ENCODE measurements at places on chromosomes 1 and 21.

DNA sequence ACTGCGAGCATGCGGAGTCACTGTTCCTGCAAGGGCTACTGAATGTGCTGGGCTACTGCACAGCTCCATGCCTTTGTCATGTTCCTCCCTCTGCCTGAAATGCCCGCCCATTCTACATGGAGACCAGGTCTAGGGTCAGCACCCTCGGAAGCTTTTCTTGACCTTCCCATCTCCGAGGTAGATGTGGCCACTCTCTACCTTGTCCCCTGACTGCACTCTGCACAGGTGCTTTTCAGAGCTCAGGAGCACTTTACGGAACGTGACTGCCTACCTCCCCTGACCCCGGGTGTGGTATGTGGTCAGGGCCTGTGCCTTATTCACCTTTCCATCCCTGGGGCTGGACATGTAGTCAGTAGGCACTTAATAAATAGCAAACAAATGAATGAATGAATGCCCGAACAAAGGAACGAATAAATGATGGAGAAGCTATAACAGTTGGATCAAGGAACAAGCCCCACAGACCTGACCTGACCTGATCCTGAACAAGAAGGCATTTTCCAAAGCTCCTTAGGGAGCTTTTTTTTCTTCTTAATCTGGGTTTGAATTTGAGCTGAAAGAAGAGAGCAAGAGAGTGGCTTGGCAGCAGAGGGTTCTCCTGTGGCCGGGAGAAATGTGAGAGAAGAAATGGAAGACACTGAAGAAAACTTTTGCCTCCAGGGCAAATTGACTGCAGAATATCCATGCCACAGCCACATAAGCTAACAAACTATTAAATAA is 7.9 kb downstream of the RD3 start:
- DNase-seq, result no peak

DNA sequence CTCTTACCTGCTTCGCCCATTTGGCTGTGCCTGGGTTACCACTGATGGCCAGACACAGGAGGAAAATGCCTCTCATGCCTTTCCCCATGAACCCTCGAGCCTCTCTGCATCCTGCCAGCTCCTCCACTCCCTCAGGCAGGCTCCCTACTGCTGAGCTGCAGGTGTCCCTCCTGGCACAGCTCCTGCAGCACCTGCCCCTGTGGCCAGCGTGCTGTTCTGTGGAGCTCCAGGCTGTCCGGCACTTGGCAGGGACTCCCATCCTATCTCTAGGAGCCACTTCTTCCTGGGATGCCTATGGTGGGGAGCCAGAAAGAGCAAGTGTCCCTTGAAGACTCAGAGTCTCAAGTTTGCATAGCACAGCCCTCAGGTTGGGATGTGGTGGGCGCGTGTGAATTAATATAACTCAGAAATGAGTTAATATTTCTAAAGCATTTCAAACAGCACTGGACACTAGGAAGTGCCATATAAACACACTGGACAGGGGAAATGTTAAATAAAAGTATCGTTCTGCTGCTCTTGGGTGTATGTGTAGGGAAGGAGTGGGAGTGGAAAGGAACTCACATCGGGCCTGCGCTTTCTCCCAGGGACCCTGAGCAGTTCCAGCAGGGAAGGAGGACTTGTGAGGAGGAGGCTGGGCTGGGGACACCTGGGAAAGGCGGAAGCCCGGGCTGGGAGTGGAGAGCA is 2.7 kb downstream of the LRRC71 start:
- DNase-seq, result peak; percentile 23

GRCh38 chr1:166836733-166837132 is 2.5 kb upstream of the POGK start:
- DNase-seq, result no peak

DNA sequence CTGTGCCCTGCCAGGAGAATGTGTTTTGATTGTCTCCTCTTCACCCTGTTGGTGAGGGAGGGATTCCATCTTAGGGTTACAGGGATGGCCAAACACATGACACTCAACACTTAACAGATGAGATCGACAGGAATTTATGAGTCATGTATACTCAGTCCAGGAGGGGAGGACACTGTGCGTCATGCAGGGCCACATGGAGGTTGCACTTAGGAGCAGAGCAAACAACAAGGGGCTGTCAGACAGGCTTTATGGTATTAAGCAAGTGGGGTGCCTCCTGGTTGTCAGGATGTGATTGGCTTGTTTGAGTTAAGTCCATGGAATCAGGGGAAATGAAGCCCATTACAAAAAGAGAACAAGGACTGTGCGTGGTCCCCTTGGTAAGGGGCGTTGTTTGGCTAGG is 26.9 kb downstream of the EDARADD start:
- no peak for DNase-seq

DNA sequence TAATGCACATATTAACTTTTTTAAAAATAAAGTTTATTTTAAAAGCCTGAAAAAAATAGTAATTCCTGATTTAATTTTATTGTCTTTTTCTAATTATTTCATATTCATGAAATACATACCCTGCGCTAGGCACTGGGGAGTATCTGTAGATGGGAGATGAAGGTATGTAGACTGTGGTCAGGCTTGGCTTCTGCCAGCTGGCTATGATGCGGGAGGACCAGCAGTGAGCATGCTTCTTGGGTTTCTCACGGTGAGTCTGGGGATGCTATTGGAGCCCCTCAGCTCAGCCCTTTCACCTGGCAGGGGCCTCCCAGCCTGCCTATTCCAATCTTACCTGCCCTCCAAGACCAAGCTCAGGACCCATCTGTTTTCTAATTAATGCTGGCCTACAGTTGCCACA is 138.4 kb downstream of the NOS1AP start:
- no peak for DNase-seq

GRCh38 chr1:236523704-236524141 is at the start of gene LGALS8:
LGALS8 (plus strand) TSS chr1:236523982; CDS start chr1:236526071, 2,089 bp downstream.
- DNase-seq, result peak; percentile 80

GRCh38 chr1:218312509-218312908 is 27.4 kb downstream of the RRP15 start:
- no peak for DNase-seq

- DNase-seq, result peak; percentile 32
Measured at GRCh38 chr1:12450756-12451559, 167.1 kb downstream of the DHRS3 start.
